ENCODE measurements at places on chromosomes 6 and 20.

DNA sequence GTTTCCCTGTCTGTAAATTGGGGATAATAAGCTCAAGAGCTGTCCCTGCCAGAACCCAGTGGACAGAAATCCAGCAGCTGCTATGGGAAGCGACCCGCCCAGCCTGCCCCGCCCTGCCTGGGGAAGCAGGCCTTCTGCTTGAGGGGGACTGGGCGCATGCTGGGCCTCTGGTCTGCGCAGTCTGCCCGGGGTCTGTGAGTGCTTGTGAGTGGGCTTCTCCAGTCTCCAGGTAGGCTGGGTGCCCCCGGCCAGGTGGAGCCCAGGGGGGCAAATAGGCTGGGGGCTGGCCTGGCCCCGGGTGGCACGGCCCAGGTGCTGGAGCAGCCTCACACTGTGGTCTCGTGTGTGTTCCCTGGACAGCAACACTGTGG lies 648 bp upstream of the RBBP8NL start:
- DNase-seq, result no peak

DNA sequence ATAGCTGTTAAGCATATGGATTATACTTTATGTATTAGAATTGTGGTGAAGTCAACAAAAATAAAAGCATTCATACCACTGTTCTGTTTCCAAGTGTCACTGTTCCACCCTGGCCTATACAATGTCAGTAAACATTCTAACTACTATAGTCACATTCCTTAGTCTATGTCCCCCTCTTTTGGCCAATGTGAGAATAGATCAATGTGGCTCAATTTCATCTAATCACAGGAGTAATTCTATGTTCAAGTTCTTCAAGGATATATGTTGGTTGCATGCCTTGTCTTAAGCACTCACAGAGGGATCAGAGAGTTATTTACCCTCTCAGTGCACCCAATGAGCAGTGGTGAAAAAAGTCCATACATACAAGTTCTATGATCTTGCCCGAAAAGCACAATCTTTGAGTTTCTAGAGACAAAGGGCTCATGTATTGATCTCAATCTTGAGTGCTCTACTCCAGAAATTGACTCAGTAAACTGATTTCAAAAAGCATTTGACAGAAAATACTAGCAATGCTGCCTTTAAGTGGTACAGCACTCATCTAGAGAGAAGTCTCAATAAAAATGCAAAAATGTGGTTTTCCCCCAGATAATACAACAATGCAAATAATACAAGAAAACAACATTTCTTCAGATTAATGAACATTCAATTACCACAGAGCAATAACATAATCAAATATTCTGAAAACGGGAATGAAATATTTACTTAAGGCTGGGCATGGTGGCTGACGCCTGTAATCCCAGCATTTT lies 16.5 kb downstream of the SMLR1 start:
- DNase-seq, result no peak

DNA sequence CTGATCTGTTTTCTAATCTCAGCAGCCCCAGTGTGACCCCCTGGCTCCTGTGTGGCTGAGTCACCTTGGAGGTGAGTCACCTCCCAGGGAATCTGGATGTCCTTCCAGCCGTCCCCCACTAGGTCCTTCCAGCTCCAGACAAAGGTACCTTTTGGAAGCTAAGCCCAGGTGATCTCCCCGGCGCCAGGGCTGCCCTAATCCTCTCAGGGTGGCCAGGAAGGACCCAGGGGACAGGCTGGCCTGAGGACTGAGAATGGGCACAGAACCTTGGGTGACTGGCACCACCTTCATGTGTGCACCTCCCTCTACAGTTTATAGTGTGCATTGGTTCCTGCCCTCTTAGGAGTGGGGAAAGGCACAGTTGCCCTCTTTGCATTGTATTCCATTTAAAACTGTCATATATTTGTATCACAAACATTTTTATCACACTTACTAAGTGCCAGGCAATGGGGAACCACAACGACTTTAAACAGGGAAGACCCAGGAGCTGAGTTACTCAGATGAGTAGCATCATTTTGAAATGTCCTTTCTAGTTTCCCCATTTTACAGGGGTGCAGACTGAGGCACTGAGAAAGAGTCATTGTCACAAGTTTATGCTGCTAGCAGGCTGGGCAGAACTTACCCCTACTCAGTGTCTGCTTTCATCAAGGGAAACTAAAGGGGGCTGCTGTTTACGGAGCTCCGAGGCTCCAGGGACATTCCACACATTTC lies 2.6 kb upstream of the BPIFB4 start:
- DNase-seq, result no peak

DNA sequence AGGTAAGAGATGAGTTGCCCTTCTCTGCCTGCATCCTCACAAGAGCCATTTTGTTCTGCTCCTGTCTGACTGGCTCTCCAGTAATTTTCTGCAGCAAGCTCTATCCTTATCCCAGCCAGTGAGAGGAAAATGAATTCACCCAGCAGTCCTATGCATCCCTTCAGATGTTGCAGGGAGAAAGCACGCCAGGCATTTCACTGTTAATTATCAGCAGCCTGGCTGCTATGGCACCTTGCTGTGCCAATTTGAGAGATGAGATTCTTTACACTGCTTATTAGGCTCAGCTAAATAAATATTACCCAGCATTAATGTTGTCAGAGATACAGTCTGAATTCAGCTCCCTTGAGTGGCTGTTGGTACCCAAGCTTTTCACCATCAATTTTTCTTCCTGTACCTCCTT lies 61.1 kb upstream of the SNAP25 start:
- DNase-seq, result no peak

DNA sequence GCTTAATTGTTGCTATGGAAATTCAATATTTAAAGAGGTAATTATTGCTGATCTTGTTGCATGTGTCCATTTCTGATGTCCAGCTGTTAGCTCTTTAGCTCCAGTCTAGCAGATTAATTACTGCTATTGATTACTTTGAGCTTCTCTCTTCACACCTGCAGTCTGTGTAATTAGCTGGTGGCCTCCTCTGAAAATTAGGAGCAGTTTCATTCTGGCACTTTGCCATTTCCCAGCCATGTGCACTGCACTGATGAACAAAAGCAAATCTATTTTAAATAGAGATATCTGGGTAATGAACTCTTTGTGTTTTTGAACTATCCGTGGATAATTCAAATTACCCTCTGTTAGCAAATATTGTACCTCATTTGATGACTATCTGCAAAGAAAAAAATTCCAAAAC lies 275.9 kb downstream of the RNF144B start:
- DNase-seq, result no peak

GRCh38 chr6:130134582-130134981 lies 88.2 kb downstream of the SAMD3 start:
- DNase-seq, result no peak

DNA sequence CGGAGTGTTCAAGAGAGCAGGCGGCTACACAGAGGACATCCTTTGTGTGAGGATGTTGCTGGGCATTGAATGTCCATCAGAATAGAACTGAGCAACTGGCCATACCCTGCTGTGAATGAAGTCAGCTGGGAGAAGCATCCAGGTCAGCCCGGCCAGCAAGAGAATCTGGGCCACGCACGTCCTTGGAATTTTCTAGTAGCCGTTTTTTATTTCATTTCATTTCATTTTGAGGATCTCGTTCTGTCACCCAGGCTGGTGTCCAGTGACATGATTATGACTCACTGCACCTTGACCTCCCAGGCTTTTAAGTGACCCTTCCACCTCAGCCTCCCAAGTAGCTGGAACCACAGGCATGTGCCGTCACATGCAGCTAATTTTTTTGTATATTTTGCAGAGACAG lies 97.9 kb downstream of the SSR1 start:
- DNase-seq, result no peak

DNA sequence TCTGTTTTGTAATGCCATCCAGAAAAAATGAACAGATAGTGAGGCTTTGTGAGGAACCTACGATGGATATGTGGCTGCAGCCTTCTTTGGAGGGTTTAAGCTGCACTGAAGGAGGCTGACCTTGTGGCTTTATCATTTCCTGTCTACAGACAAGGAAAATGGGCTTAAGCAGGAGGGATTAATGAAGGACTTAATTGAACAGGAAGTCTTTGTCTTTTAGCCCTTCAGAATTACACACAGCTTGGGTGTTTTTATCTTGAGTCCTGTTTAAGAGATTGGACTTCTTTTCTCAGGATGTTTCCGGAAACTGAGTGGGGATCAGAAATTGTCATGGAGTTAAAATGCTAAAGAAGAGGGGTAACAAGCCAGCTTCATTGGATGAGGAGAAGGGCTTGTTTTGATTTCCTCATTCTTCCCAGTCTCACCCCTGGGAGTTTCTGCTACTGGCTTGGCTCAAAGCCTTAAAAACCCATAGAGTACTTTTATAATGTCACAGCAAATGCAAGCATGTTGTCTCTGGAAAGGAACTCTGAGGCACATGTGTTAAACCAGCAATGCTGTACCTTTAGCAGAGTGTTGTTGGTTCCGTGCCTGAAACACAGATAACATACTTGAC lies 193.6 kb downstream of the JARID2 start:
- no peak for DNase-seq

DNA sequence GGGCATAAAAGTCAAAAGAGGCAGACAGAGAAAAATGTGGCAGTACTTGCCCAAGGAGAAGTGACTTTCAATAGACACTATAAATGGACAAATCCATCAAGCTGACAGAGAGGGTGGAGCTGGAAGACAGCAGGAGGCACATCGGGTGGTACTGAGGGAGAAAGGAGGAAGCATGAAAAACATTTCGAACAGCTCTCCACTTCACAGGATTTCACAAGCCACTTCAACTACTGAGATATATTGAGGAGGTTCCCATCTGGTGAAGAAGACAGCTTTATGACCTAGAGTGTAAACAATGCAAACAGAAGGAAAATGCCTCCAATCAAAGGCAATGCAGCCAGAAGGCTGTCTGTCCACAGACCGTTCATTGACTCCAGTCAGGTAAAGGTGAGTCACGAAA lies 259.4 kb upstream of the ECI2 start:
- DNase-seq, result no peak

GRCh38 chr6:79671600-79672266 lies 40.6 kb downstream of the SH3BGRL2 start:
- no peak for DNase-seq

DNA sequence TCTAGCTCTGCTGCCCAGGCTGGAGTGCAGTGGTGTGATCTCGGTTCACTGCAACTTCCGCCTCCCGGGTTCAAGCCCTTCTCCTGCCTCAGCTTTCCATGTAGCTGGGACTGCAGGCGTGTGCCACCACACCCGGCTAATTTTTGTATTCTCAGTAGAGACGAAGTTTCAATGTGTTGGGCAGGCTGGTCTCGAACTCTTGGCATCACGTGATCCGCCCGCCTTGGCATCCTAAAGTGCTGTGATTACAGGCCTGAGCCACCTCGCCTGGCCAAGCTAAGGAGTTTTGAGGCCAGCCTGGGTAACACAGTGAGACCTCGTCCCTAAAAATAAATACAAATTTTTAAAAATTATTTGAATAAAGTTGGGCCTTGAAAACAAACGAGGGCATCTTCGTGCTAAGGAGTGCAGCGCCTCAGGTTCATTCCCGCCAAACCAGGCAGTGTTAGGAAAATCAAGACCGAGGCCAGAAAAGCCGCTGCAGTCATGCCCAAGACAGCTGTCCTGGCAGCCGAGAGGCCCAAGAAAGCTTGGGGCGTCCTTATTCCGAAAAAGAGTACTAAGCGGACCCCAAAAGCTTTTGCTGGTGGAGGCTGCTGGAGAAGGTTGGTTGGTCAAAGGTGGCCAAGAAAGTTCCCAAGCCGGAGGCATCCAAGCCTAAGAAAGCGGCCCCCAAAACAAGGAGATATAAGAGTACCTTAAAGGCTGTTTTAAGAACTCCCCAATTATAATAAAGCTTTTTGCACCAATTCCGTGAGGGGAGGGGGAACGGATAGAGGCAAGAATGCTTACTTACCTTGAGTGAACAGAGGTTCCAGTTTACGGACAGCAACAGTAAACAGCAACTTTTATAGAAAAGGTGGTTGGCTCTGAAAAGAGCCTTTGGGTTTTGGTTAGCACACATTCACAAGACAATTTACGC lies 109.0 kb downstream of the HFE start:
- DNase-seq, result no peak

- DNase-seq, result no peak
Observed at GRCh38 chr6:108113557-108114519, 39.3 kb upstream of the OSTM1 start.

DNA sequence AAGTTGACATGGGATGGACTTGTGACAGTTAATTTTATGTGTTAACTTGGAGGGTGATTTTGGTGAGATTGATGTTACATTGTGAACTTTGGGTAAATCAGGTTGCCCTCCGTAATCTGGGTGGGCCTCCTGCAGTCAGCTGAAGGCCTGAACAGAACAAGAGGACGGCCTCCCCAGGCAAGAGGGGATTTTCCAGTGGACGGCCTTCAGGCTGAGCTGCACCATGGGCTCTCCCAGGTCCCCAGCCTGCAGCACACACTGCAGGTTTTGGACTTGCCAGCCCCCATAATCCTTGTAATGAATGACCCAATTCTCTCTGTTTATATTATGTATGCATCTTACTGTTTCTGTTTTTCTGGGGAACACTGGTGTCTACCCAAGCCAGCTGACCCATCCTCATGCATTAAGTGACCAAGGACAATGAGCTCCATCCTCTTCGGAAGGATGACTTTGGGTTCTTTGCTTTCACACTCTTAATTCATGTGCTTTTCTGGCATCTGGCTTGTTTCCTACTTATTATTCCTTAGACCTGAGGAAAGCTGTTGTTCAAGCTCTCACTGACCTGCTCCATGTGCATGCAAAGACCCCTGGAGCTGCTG lies 64.2 kb downstream of the DACT2 start:
- no peak for DNase-seq

DNA sequence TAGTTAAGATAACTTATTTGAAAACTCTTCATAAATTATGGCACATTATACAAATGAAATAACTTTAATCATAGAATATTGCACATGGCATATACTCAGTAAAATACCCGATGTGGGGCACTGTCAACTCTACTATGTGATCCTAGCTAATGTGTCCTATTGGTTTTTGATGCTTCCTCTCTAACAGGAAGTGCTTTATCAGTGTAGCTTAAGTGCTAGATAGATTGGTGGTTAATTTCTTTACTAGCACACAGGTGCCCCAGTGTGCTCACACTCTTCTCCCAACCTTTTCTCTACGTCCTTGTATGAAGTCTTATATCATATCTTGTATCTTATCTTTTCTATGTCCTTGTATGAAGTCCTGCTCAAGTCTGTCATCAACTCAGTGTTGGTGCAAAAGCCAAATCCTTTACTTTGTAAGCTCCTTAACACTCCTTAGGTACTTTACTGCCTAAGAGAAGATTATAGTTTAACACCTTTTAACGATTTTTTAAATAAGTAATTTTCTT lies 358.9 kb downstream of the CENPW start:
- no peak for DNase-seq
